ENCODE measurements at places on chromosomes 5 and 9.

DNA sequence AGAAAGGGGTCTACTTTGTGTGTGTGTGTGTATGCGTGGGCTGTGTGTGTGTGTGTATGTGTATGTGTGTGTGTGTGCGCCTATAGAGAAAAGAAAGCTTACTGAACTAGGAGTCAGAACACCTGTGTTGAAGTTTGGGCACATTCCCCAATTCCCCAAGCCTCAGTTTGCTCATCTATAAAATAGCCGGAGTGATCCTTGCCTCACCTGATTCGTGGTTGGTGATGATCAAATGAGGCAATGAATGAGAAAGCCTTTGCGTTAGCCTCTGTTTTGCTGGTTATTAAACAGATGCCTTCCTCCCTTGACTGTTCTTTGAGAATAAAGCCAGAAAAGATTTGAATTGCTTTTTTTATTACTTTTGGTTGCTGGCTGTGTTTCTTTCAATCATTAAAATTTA, 20.6 kb downstream of the ABLIM3 start:
- H3K4me1 ChIP-seq = no peaks in the 10 kb centered on the region
- no peak for DNase-seq
- H3K36me3 ChIP-seq = no peaks in the 10 kb centered on the region

- no peak overlapping the region for H3K4me3 ChIP-seq
- H3K27me3 ChIP-seq = no peaks in the 10 kb centered on the region
- no peak for DNase-seq
- no peaks in the 10 kb centered on the region for H3K4me1 ChIP-seq
- H3K27ac ChIP-seq = no peak overlapping the region
These were observed 133.9 kb upstream of the ZNF618 start for GRCh38 chr9:113741886-113742854.

- no peak overlapping the region for H3K27ac ChIP-seq
- no peaks in the 10 kb centered on the region for H3K4me1 ChIP-seq
- H3K27me3 ChIP-seq = no peaks in the 10 kb centered on the region
- peaks cover 2% of the 10 kb centered on the region for H3K36me3 ChIP-seq
- H3K4me3 ChIP-seq = no peak overlapping the region
These were observed 25.8 kb upstream of the HSD17B3 start for GRCh38 chr9:96327694-96328352.

GRCh38 chr9:32306006-32306405, 78.4 kb upstream of the ACO1 start:
- no peaks in the 10 kb centered on the region for H3K27me3 ChIP-seq
- no peaks in the 10 kb centered on the region for H3K36me3 ChIP-seq
- H3K4me3 ChIP-seq = no peak overlapping the region
- H3K4me1 ChIP-seq = no peaks in the 10 kb centered on the region
- DNase-seq = no peak
- no peak overlapping the region for H3K27ac ChIP-seq

- H3K4me1 ChIP-seq = no peaks in the 10 kb centered on the region
- no peak overlapping the region for H3K4me3 ChIP-seq
- DNase-seq = no peak
- no peak overlapping the region for H3K27ac ChIP-seq
- H3K36me3 ChIP-seq = no peaks in the 10 kb centered on the region
These were observed 380 bp downstream of the OR1J1 start for GRCh38 chr9:122477346-122477745.

Data from ascending aorta (tissue), 2 donors.